ENCODE measurements at places on chromosomes 7 and 10.

DNA sequence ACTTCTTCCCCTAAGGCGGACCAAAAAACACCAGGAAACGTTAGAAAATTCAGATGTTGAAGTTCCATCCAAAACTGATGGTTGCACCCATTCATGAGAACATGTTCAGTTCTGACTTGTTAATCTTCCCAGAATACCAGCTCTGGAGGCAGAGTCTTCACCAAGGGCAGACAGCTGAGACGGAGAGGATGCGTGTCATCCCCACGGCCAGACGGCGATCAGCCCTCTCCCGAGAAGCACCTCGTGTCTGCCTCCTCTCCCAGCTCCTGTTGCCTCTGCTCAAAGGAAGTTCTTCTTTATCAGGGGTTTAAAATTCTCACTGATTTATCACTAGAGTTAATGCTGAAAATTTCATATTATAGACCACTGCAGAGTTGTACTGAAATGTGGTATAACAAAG, 269.7 kb downstream of the ZMYND11 start:
- no peak for DNase-seq

DNA sequence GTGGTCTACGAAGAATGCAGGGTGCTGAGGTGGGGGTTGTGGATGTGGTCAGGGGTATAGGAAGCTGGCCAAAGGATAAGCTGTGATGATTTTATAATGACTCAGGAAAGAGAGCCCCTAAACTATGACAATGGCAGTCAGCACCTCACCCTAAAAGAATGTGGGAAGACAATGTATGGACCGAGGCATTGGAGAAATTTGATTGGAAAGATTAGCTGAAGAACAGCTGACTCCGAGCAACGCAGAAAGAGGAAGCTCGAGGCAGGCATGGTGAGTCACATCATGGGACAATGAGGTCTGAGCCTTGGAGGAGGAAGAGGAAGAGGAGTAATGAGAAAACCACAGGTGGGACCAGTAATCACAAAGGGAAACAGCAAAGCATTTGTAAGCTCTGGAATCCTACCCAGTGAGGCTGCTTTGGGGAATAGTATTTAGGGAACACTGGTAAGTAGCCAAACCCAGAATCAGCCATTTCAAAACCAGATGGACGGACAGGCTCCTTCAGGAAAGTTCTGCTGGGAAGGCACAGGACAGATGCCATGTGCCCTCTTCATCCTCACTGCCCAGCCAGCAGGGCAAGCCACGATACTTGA, 295.4 kb downstream of the PRPF18 start:
- DNase-seq = no peak

DNA sequence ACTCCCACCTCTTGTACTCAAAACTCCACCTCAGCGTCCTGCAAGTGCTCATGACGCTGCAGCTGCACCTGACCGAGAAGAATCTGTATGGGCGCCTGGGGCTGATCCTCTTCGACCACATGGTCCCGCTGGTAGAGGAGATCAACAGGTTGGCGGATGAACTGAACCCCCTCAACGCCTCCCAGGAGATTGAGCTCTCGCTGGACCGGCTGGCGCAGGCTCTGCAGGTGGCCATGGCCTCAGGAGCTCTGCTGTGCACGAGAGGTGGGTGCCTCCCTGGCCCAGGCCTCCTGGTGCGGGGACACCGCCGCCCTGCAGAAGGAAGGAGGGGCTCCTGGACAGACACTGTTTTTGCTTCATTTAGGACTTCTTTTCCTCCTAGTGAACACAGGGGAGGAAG, 10.3 kb downstream of the INTS15 start:
- no peak for DNase-seq

DNA sequence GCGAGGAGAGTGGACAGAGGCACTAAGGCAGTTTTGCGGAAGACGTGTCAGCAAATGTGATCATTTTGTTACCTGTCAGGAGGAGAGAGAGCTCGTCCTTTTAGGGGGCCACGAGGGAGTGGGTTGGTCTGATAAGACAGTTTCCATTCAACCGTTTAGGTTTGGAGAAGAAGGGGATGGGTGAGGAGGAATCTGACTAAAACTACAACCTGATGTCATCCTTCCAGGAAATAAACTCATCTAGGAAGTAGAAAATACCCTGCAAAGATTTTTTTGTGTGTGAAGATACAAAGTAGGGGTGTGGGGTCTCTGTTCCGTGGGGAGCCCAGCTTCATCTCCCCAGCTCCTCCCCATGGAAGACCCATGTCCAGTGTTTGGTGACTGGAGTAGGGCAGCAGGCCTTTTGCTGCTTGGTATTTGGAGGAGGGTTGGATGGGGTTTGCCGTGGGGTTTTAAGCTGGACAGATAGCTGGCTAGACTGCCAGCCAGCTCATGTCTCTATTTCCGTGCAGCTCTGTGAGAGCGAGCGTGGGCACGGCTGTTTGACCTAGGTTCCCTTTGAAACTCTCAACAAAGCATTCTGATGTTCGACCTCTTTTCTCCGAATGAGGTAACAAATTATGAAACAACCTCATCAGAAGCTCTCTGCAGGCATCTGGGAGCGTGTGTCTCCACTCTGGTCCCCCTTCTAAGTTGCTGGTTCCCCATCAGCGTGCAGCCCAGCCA, 136.0 kb upstream of the TCF7L2 start:
- DNase-seq = no peak

DNA sequence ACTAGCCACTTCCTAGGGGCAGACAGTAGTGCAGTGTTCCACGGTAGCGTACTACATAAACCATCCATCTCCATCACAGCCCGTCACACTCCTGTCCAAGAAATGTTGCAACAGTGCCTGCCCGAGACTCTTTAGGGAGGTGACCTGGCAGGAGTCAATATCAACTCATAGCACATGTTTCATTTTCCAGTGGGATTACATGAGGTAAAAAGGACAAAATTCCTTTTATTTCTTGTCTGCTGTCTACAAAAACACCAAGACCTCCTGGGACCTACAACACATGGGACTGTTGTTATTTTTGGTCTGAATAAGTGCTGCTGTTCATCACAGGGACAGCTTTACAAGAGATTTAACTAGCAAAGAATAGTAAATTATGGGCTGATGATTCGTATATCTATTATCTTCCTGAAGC, 99.9 kb downstream of the MPP7 start:
- no peak for DNase-seq

Measured in NCI-H2107 (cell line).